ENCODE measurements at places on chromosomes 2 and 18.

DNA sequence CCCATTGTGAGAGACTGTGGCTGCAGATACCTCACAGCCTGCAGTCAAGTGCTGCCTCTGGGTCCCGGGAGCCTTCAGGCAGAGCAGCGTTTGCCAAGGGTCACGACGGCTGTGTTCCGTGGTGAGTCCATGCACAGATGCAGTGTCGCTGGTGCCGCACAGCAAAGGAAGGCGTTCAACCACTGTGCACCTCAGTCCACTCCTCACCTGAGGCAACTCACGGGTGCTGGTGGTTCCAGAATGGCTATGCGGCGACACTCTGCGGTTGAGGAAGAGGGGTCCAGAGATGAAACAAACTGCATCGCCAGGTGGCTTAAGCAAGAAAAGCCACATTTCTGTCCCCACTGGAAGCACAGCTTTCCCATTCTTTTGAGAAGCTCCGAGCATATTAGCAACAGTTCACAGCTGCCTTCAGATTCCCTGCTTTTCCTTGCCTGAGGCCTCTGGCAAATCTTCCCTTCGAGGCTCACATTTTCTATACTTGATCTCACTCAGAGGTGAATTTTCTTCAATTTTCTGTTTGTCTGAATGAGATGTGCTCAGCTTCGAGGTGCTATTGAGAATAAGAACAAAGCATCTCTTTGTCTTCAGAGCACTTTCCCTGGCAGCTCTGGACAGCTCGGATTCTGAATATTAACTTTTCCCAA lies 208.8 kb upstream of the TWIST2 start:
- DNase-seq, result no peak

- no peak for DNase-seq
Observed at GRCh38 chr2:181178823-181179412, 198.5 kb downstream of the UBE2E3 start.

DNA sequence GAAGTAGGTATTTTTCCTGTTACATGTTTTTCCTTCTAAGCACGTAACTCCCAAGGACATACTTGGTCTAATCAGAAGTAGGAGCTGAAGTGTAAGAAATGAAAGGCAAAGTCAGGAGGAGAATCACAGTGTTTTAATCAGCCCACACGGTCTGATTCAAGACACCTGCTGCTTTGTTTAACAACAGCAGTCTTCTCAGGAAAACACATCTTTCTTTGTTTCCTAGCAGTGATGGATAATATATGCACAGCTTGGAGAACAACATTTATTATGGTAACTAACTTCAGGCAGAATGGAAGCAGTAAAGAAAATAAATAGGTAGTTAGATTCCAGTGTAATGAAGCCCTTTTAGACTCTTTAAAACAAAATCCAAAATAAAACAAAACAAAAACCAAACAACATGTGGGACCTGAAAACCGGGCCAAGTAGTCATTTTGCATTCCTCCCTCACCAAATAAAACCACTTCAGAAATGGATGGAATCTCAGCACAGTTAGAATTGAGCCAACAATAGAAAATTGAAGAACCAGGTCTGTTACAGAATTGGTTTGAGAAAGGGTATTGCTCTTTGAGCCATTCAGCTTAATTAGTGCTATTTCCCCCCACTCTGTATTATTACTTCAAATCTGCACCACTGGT lies 61.1 kb upstream of the UGP2 start:
- DNase-seq, result no peak

DNA sequence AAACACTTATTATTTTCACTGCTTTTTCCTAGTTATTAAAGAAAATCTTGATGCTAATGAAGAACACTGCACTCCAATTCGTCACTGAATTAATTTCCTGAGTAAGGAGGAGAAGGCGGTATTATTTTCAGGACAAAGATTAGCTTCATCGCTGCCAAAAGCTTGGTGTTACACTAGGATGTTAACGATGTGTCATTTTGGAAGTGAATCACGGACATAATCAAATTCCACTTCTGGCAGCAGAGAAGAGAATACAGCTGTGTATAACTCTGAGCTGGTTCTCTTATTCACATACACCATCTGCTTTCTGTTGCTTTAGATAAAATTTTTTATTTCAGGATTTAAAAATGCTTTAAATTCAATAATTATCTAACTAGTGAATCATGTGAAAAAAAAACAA lies 74.1 kb downstream of the SCG2 start:
- no peak for DNase-seq

DNA sequence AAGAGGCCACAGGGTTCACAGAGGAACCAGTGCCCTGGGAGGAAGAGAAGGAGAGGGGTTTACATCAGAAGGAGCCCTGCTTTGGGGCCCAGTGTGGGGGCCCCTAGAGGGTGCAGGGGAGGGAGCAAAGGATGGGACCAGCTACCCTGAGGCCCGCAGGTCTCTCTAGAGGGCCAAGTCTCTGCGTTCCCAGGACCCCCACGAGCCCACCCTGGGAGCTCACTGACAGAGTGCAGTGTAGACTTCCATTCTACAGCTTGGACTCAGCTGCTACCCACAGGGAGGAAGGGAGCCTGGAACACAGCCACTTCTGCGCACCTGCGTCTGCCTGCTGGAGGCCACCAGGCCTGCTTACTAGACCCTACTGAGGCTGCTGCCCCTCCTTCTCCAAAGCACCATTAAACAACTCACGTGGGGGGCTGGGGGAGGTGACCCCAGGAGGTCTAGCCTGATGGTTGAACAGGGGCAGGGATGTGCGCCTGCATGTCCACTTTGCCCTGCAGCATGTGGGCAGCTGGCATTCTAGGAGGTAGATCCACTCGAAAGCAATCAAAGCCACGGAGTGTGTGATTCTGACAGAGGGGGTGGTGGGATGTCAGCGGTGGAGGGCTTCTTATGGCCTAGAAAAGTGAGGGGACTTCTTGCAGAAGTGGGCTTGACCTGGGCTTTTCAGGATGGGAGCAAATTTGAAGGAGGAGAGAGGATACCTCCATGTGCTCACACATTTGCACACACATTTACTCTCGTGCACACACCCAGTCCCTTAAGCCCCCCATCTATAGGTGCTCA lies 90.2 kb downstream of the ZFP36L2 start:
- no peak for DNase-seq

- DNase-seq, result no peak
Observed at GRCh38 chr18:74381621-74382295, 66.1 kb downstream of the C18orf63 start.

DNA sequence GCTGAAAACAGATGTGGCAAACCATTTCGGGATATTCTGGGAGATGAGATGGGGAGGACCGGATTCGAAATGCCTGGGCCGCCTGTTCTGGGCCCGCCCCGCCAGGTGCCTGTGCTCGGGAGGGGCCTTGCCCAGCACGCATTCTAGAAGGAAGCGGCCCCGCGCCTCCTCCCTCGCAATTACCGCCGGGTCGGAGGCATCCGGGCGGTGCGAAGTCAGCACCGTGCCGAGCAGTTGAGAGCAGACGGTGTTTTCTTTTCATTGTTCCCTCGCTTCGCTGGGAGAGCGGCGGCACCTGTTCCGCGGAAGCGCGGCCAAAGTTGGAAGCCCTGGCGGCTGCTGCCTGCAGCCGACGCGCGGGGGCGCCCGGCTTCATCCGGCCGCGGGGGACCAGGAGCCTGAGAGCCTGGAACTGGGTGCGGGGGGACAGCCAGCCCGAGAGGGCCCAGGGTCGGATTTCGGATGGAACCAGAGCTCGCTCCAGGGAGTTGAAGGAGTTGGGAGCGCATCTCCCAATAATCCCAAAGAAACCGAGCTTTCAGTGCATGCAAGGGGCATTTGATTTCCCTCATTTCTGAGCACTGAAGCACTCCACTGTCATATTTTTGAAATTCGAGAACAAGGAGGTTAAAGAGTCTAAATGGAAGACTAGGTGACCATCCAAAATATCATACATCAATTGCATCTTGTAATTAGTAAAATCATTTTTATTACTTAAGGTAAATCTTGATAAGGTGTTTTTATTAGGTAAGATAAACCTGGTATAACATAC lies 241.8 kb upstream of the RAB12 start:
- DNase-seq, result peak; percentile 71

- DNase-seq, result no peak
Observed at GRCh38 chr2:43038696-43039094, 187.7 kb downstream of the ZFP36L2 start.

DNA sequence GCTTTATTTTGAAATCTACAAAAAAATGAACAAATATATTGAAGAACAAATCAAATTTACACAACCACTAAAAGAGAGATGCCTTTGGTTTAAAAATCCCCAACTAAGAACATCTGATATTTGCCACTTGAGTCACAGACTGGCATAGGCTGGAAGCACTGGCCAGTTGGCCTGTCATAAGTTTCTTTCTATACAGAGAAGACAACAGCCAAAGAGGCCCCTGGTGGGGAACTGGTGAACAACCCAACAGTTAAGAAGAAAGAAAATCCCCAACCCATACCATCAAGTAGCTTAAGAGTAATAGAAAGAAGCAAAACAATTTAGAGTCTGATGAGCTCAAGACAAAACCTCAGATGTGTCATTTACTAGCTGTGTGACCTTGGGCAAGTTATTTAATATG lies 45.5 kb downstream of the OSR1 start:
- DNase-seq, result no peak

DNA sequence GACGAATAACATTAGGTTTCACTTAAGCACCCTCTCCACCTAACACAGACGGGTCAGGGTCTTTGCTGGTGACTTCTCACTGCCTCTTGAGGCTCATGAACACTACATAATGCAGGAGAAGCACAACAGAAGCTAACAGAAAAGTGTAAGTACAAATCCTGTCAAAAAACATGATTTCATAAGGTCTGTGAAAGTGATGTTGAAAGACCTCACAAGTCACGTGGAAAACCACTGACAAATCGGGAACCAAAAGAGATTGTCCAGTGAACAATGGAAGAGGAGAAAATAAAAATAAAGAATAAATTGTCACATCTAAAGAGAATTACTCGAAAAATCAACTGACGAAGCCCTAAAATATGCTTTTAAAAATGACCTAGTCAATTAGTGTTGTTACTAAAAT lies 14.0 kb downstream of the PSD4 start:
- DNase-seq, result no peak
